ENCODE measurements at places on chromosomes 11 and 22.

GRCh38 chr22:33894036-33894435 is 26.2 kb downstream of the LARGE1 start:
- H3K4me1 ChIP-seq: no peaks in the 10 kb centered on the region
- no peak overlapping the region for H3K4me3 ChIP-seq
- no peaks in the 10 kb centered on the region for H3K27me3 ChIP-seq
- H3K36me3 ChIP-seq: no peaks in the 10 kb centered on the region

- H3K27me3 ChIP-seq: no peaks in the 10 kb centered on the region
- no peak overlapping the region for H3K4me3 ChIP-seq
- DNase-seq: no peak
- H3K4me1 ChIP-seq: no peaks in the 10 kb centered on the region
- H3K36me3 ChIP-seq: no peaks in the 10 kb centered on the region
Observed at GRCh38 chr22:17902960-17903359, 121.4 kb downstream of the MICAL3 start.

GRCh38 chr11:61091373-61092279 is 10.7 kb upstream of the CD5 start:
- H3K4me3 ChIP-seq: no peak overlapping the region
- no peaks in the 10 kb centered on the region for H3K36me3 ChIP-seq
- H3K27me3 ChIP-seq: no peaks in the 10 kb centered on the region
- H3K4me1 ChIP-seq: no peaks in the 10 kb centered on the region
- no peak for DNase-seq

GRCh38 chr11:65084598-65085375 is 765 bp downstream of the ZFPL1 start:
- no peaks in the 10 kb centered on the region for H3K36me3 ChIP-seq
- no peaks in the 10 kb centered on the region for H3K27me3 ChIP-seq
- no peak for DNase-seq

GRCh38 chr11:110298301-110298765 is 1.9 kb upstream of the RDX start:
- no peaks in the 10 kb centered on the region for H3K27me3 ChIP-seq
- H3K4me1 ChIP-seq: no peaks in the 10 kb centered on the region
- H3K27ac ChIP-seq: no peak overlapping the region

- no peaks in the 10 kb centered on the region for H3K27me3 ChIP-seq
- H3K27ac ChIP-seq: no peak overlapping the region
- H3K4me3 ChIP-seq: no peak overlapping the region
- H3K4me1 ChIP-seq: no peaks in the 10 kb centered on the region
Observed at GRCh38 chr11:76686261-76687079, 15.9 kb upstream of the LRRC32 start.

- DNase-seq: no peak
- H3K27ac ChIP-seq: no peak overlapping the region
- H3K27me3 ChIP-seq: no peaks in the 10 kb centered on the region
- H3K36me3 ChIP-seq: no peaks in the 10 kb centered on the region
- no peak overlapping the region for H3K4me3 ChIP-seq
- H3K4me1 ChIP-seq: no peaks in the 10 kb centered on the region
Observed at GRCh38 chr11:67572747-67573419, 10.7 kb upstream of the GSTP1 start.

DNA sequence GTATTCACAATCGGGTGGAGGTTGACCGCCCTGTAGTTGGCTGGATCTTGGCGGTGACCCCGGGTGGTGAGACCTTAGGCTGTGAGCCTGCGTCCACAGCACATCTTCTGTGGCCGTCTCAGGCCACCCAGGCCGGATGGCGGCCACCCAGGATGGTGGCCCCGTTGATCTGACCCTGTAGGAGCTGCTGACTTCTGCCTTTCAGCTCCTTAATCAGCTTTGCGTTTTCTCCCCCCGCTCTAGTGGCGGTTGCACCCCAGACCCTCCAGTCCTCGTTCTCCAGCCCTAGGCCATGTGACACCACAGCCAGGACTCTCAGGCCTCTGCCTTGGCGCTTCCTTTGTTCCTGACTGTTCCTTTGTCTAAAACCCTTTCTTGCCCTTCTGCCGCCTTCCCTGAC is 244.0 kb downstream of the TBC1D22A start:
- no peaks in the 10 kb centered on the region for H3K4me1 ChIP-seq
- no peaks in the 10 kb centered on the region for H3K36me3 ChIP-seq
- DNase-seq: no peak
- no peaks in the 10 kb centered on the region for H3K27me3 ChIP-seq
- H3K27ac ChIP-seq: no peak overlapping the region
- H3K4me3 ChIP-seq: no peak overlapping the region

DNA sequence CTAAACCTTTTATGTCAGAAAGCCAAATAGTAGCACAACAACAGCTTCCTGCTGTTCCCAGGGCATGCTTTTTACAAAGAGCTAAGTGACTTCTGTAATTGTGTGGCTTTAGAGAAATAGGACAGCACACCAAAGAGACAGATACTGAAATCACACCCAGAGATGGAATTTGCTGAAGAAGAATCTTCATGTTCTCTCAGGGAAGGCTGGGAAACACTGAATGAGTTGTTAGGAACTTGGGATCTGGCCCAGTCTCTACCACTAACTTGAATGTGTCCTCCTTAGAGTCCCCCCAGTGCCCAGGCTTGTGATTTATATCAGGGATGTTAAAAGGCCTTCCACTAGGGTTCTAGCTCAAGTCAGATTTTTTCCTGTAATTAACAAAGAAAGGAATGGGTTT is 175.2 kb downstream of the DBX1 start:
- H3K27me3 ChIP-seq: no peaks in the 10 kb centered on the region
- DNase-seq: no peak
- H3K4me1 ChIP-seq: peaks cover 6% of the 10 kb centered on the region
- H3K27ac ChIP-seq: peak overlapping the region; percentile 75

DNA sequence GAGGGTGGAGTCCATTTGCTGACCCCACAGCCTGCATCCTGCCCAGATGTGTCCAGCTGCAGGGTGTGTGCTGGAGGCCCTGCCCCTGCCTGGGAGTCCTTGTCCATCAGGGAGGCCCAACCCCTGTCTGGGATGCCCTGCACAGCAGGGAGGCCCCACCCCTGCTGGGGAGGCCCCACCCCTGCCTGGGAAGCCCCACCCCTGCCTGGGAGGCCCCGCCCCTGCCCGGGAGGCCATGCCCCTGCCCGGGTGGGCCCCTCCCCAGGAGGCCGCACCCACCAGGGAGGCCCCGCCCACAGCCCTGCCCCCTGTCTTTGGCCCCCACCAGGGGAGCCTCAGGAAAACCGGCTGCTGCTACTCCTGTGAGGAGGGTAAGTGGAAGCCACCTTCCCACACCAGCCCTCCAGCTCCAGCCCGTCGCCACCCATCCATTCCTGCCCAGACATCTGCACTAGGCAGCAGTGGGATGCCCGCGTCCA is 37.2 kb downstream of the MUC5B start:
- peaks cover 5% of the 10 kb centered on the region for H3K4me1 ChIP-seq
- no peak for DNase-seq
- H3K27ac ChIP-seq: no peak overlapping the region
- no peaks in the 10 kb centered on the region for H3K36me3 ChIP-seq

Measured in uterus (tissue), 4 donors.